ENCODE measurements at places on chromosomes 12 and 14.

- DNase-seq, result no peak
Observed at GRCh38 chr14:65224799-65225198, 122.5 kb upstream of the MAX start.

DNA sequence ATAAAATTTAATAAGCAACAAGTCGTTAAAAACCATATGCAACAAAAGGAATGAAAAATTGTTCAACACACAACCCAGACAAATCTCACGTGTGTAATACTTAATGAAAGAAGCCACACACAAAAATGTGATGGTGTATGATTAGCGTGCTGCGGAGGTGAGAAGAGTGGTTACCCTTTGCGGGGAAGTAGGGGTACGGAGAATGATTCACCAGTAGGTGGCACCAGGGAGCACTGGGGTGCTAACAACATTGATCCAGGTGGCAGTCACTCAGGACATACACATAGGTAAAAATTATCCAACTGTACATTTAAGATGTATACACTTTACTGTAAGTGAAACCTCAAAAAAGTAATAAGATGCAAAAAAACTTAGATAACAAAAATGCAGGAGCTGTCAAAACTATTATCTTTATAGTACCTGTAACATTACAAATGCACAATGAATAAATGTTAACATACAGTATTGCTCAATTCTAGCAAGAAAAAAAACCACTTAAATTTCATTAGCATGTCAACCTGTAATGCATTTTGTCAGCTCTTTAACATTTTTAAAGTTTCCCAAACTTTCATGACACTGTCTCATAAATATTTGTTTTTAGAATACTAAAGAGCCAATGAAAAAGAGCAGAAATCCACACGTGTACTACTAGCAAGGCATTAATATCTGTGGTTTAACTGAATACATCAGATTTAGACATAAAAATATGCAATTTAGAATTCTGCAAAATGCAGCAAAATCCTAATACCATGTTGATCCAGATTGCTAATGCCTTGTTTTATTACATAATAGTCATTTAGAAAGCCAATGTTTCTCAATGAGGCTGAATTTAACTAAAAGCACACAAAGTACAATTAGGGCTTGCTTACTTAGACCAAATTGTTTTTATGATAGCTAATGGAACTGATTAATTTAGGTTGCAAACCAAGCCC is 46.7 kb downstream of the TMCC3 start:
- DNase-seq, result peak; percentile 38

- DNase-seq, result no peak
Observed at GRCh38 chr12:29026419-29026818, 122.7 kb upstream of the FAR2 start.

- DNase-seq, result no peak
Observed at GRCh38 chr14:91904483-91904882, 37.1 kb upstream of the TC2N start.

DNA sequence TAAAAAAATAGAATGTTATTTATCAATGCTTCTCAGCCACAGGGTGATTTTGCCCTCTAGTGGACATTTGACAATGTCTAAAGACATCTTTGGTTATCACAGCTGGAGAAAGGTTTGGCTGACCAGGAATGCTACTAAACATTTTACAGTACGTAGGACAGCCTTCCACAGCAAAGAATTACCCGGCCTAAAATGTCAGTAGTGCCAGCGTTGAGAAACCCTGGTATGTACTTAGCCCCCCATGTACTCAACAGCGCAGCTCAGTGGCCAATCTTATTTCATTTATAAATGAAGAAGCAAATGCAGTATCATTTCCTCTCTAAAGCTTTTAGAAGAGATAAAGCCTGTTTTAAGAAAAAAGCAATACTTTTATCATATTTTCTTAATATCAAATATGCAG is 5.8 kb downstream of the MARK3 start:
- peak; percentile 14 for DNase-seq

GRCh38 chr12:16281157-16281556 is 3.7 kb upstream of the SLC15A5 start:
- no peak for DNase-seq

GRCh38 chr14:21852061-21852664 is 178.5 kb upstream of the OR4E1 start:
- DNase-seq, result peak; percentile 52
